ENCODE measurements at places on chromosomes 11 and 22.

- DNase-seq = no peak
Measured at GRCh38 chr11:132977746-132978145, 554.6 kb downstream of the OPCML start.

DNA sequence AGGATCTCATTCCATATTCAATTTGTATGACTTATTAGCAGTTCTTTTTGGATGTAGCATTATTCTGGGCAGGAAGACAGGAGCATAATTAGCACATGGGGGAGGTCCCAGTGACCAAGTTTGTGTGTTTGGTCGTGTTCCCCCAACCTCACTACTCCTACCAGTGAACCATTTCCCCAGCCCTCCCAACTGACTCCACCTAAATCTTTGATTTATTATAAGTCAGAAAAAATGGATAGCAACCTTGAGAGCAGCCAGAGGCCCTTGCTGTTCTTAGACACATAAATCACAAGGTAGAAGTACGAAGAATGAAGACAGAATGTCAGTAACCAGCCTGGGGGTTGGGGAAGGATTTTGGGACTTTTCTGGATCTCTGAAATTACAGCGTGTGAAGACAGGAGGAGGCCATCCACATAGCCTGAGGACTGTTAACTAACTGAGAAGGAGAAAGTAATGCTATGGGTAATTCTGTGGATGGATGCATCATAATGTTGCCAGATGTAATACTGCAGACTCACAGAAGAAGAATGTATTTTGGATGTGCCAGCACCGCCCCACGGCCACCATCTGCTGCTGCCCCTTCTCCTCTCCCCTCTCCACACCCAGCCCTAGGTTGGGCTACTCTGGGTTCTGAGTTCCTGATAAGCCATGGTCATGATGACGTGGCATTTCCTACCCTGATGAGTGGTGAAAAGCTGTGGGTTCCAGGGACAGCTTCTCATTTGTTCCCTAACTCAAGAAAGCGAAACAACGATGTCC lies 124.3 kb upstream of the TTC12 start:
- DNase-seq = no peak

GRCh38 chr11:130773244-130773820 lies 142.9 kb downstream of the SNX19 start:
- DNase-seq = no peak

DNA sequence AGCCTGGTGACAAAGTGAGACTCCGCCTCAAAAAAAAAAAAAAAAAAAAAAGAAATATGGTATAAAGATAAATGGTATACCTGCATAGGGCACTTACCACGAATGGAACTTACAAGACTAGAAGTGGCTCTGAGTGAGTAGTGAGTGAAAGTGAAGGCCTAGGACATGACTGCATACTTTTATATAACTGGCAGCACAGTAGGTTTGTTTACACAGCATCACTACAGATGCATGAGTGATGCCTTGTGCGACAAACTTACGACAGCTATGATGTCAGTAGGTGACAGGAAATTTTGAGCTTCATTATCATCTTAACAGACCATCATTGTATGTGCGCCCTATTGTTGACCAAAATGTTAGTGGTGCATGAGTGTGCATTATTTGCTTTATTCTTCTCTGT lies 17.7 kb downstream of the XRCC6 start:
- no peak for DNase-seq

- DNase-seq = no peak
Measured at GRCh38 chr11:112213753-112214152, 12.5 kb upstream of the PTS start.

DNA sequence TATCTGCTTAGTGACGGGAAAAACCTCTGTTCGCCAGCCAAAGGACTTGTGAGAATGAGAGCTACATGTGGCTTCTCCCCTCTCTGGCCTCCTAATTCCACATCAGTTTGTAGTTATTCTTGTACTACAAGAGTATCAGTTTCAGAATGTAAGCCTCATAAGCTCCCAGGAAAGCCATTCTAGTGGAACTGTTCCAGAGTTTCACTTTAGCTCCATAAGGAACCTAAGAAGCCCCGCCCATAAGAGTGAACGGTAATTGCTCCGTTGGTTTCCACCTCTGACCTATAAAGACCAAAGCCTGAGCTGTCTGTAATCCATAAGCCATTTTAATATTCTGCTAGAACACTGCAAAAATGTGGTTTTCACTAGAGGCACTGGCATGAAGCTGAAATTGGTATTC lies 53.0 kb downstream of the SIK3 start:
- no peak for DNase-seq

GRCh38 chr11:1437500-1437899 lies 47.8 kb downstream of the BRSK2 start:
- DNase-seq = no peak

DNA sequence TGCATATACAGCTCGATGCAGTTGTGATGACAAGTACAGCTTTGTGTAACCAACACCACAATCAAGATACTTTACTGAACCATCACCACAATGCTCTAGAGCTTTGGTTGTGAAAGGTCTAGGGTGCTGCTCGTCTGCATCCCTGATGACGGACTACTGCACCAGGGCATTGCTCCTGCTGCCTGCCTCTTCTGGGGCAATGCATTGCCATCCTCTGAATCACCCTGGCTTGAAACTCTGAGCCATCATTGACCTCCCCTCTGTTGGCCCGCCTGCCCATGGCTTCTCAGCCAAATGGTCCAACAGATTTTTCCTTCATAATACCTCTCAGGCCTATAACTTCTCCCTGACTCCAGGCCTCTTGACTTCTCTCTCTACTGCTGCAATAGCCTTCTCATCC lies 77.4 kb upstream of the CSNK2A3 start:
- no peak for DNase-seq

DNA sequence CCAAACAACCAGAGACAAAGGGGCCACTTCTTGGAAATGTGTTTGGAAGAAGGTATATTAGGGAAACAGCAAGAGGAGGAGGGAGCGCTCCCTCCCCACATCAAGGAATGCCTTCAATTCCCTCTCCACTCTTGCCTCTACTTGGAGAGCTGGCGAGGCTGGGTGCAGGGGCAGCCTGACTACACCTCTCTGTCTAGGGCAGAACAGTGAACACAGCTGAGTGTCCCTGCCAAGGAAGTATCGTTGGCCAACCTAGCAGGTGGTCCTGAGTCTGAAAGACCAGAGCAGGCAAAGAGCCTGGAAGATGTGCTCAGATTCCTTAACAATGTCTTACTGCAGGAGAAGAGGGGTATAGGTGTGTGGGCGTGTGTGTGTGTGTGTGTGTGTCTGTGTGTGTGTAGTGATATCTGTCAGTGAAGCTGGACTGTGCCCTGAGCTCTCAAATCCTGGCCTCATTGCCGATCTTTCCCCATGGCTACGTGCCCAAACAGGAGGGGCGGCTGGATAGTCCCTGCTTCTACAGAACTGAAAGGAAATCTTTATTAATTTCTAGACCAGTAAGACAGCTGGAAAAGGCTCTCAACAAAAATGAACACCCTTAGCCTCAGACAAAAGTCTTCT lies 46.8 kb downstream of the PAMR1 start:
- peak; percentile 48 for DNase-seq

GRCh38 chr22:50507421-50507990 lies at the start of gene LMF2:
TSS of gene LMF2 (minus strand) at chr22:50507702. CDS start at chr22:50507675, 27 bp downstream.
- DNase-seq = peak; percentile 100

DNA sequence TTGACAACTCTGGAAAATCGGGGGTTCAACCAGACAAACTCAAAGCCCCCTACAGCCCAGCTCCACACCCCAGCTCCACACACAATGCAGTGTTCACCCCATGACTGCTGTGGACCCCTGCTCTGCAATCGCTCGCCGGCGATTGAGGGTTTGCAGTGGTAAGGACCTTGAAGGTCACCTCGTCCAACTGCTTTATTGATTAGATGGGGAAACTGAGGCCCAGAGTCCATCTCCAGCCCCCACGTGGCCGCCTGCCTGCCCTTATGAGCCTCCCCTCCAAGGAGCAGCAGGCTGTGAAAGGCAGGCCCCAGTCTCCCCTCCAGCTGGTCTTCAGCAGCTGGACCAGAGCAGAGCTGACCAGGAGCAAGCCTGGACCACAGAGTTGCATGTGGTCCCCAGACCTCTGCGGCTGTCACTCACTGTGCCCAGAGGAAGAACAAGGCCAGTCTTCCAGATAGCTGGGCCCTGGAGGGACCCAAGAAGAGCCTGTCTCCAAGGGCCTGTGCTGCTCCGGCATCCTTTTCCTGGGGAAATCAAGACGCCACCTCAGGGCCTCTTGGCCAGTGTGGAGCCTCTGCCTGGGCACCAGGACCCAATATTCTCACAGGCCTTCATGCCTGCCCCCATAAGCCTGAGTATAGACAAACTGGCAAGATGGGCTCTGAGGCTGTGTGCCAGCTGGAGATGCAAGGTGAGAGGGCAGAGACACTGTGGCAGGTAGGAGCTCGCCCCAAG lies 8.8 kb upstream of the LINC01488 start:
- no peak for DNase-seq

Data from amygdala (tissue), 56 donors.